AG04449 (cell line): ENCODE measurements at places on chromosomes 13 and 19.

DNA sequence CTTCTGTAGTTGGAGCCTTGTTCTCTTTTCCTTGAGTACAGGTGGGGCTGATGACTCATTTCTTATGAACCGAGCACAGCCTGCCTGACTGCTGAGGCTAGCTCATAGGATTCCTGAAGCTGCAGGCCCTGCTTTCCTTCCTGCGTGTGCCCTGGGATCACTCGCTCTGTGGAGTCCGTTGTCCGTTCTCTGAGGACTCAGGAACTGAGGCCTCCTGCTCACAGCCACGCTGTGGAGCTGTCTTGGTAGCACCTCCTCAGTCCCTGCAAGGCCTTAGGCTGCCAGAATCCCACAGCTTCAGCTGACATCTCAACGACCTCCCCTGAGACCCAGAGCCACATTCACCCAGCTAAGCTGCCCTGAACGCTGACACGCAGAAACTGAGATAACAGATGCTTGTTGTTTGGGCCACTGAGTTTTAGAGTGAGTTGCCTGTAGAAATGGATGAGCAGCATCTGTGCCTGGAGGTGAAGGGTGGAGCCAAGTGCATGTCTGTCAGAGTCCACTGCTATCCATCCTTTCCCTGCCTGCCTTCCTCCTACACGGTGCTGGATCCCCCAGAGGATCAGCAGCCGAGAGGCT is 72.9 kb downstream of the ARHGEF7 start:
- DNase-seq = no peak

DNA sequence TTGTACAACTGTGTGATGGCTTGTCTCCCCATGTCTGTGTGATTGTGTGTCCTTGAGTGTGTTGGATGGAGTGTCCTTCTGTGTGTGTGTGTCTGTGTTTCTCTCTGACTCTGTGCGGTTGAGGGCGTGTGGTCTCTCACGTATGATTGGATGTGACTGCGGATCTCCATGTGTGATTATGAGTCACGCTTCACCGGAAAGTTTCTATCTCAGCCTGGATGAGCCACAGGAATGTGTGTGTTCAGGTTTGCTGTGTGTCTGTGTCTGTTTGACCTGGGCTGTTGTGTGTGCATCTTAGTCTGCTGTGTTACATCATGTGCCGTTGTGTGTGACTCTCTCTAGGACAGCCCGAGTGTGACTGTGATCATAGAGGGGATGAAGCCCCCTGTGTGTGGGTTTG is 15.5 kb upstream of the ZNF835 start:
- DNase-seq = no peak

DNA sequence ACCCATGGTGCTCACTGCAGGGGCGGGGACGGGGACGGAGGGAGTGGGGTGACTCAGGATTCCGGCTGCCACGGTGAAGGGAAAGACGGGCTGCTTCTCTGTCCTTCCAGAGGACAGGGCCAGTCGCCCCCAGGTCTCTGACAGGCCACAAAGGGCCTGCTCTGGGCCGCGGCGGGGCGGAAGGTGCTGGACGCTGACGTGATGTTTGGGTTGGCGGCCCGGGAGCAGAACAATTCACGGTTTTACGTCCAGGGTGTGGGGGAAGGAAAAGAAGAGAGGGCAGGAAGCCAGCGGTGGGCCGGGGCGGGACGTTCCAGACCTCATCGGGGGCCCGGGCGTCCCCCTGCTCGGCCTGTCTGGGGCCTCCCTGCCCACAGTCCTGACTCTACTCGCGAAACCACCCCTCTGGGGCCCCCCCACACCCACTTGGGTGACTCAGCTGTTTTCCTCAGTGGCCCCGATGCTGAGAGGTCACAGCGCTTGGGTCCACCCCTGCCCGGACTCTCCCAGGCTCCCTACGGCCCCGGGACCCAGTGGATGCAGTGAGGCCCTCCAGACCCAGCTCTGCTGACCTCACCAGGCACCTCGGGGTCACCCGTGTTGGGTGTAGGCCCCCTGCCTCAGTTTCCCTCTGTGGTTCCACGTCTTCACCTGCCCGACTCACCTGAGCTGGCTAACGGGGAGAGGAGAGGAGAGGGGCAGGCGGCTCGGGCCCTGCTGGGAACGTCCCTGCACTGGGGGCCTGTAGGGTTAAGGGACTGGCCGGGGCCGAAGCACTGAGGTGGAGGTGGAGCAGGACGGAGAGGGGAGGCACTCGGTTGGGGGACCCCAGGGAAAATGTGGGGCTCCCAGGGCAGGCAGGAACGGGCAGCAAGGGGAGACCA is 29.2 kb downstream of the PIP5K1C start:
- no peak for DNase-seq

DNA sequence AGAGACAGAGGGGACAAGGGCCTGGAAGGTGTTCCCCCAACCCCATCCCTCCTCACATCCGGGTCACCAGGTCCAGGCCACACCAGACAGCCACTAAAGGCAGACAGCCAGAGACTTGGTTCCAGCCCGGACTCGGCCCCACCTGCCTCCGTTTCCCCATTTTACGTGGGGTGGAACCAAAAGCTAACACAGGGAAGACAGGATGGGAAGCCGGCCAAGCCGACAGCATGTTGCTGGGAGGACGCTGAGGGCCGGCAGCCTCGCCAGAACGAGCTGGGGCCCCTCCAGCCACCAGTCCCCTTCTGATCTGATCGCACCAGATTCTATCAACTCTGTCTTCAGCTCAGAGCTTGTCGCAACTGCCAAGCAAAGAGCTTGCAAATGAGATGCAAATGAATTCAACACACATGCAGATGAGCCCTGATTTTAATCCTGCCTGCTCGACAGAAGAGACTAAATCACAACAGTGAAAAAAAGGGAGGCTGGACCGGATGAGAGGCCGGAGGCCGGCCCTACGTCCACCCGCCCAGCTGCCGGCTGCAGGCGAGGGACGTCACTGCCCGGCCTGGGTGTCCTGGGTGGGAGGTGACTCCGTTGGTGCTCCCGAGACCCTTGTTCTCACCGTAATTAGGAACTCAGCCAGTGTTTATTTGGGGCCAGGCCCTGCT is 17.5 kb upstream of the SHC2 start:
- DNase-seq = no peak

DNA sequence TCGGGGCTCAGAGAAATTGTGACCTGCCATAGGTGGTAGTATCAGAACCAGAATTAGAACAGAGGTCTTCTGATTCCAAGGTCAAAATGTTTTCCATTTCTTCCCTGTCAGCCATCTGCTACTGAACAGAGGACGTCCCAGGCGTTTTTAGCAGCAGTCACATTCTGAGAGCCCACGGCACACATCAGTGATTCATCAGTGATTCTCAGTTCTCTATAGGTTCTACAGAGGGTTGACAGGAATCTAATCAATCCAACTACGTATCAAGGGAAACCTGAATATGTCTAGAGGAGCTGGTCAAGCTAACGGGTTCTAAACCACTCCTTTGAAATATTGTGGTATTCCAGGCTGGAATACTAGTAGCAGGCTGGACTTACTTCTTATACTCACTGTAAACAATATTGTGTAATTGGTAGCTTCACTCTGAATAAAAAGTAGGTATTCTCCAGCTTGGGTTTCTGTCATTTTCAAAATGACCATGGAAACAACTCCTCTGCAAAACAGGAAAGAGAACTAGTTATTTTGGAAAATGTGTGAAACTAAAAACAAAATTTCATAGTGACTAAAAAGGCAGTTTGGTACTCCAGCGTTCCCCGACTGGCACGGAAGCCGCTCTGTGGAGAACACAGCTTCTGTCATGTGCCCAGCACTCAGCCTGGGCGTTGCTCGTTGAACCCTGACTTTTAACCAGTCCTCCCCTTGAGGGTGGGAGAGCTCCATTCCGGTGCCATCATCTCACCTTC is 43.2 kb downstream of the FLT3 start:
- DNase-seq = no peak

DNA sequence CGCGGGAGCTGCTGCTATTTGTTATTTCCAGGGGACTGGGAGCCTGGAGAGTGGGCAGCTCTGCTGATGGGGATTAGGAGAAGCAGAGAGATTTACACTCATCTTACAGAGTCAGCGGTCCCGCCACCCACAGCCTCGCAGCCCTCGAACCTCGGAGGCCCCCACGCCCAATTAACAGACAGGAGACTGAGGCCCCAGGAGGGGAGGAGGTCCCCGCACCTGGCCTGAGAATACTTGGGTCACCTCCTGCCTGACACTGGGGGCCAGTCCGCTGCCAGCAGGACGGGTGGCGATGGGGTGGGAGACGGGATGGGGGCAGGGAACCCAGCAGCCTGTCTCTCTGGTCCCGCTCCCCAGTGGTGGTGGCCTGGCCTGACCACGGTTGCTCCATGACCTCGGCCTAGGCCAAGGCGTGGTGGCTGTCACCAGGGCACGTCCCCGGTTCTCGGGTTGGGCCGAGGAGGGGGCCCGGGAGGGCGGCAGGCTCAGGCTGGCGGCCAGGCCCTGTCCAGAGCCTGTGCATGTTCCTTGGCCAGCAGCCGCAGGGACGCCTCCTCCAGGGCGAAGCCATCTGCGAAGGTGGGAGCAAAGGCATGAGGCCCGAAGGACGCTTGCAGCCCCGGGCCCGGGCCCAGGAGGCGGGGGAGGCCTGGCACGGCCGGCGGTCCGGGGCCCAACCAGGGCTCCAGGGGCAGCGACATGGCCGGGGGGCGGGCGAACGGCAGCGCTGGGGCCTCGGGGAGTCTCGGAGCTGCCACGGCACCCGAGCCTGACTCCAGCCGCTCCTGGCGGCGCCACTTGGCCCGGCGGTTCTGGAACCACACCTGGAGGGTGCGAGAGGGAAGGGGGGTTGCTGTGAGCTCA is 1.7 kb downstream of the RAX2 start:
- DNase-seq = no peak

- DNase-seq = no peak
These were observed 8.3 kb upstream of the CRX start for GRCh38 chr19:47813304-47813994.

GRCh38 chr13:55577082-55577846 is 1563.5 kb upstream of the PRR20A start:
- DNase-seq = no peak

- DNase-seq = no peak
These were observed 15.6 kb downstream of the CEACAM3 start for GRCh38 chr19:41811981-41812380.

- DNase-seq = no peak
These were observed 111.5 kb downstream of the TEX26 start for GRCh38 chr13:31043957-31044356.

DNA sequence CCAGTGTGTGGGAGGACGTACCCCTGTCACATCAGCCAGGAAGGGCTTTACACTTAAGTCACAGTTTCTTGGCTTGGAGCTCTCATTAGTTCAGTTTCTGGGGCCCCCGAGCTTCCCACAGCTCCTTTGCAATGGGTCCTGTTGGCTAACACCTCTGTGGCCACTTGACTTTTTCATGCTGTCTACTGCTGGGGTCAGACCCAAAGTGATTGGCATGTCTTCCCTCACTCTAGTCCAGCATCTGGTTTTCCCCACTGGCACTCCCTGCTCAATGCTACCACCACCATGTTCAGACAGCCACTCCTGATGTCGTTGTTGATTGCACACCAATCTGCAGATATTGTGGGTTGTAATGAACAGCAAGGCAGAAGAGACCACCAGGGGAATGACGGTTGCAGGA is 379.0 kb downstream of the FOXO1 start:
- no peak for DNase-seq

GRCh38 chr13:60001889-60002288 is 161.8 kb downstream of the DIAPH3 start:
- DNase-seq = no peak
